ENCODE measurements at places on chromosomes 3 and 15.

DNA sequence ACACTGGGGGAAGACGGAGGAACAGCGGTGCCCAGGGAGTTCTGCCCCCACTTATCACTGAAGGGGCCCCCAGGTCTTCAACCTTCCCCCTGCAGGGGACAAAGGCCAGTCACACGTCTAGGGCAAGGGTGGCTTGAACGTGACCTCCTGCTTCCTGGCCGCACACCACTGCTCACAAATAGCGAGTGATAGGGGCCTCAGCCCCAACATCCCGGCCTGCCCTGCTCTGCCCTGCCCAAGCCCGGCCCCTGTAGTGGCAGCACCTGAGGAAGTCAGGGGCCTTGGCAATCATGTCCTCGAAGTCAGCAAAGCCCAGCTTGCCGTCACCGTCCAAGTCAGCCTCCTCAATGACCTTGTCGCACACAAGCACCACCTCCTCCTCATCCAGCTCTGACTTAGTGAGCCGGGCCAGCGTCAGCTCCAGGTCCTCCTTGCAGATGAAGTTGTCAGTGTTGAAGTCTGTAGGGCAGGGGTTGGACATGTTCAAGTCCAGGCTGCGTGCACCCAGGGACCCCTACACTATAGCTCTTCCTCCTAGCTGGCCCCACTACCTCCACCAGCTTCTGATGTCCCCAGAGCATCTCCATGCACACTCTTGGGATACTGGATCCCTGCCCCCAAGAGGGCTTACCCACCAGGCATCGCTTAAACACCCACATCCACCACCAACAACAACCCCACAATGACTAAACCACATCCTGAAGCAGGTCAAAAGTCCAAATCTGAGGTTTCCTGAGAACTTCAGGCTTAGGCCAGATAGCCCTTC is 13.3 kb downstream of the SH2D7 start:
- peak; percentile 34 for DNase-seq
- H3K27ac ChIP-seq, result peak overlapping the region; percentile 96
- H3K4me3 ChIP-seq, result peak overlapping the region; percentile 42
- H3K36me3 ChIP-seq, result no peaks in the 10 kb centered on the region
- H3K27me3 ChIP-seq, result no peaks in the 10 kb centered on the region

- peak overlapping the region; percentile 98 for H3K4me3 ChIP-seq
- peaks cover 47% of the 10 kb centered on the region for H3K36me3 ChIP-seq
- H3K27me3 ChIP-seq, result no peaks in the 10 kb centered on the region
- H3K27ac ChIP-seq, result peak overlapping the region; percentile 100
These were observed 1.2 kb downstream of the NR2C2 start for GRCh38 chr3:14948609-14949038.

DNA sequence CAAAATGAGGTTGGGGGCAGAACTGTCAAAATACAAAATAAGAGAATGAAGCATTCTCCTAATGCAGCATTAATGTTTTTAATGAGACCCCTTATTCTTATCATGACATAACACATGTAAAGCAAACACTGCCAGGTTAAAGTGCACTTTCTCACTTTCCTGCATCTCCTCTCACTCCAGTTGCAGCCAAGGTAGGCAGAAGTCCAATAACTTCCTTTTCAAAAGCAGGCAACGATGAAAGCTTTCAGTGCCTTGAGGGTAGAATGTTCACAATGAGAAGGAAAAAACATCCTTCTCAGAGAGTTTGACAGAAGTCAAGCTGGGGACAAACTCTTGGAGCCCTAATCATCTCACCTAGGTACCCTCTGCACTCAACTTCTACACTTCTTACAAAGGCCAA is 59.5 kb downstream of the FAIM start:
- H3K27me3 ChIP-seq, result no peaks in the 10 kb centered on the region
- H3K36me3 ChIP-seq, result peaks cover 23% of the 10 kb centered on the region

- H3K36me3 ChIP-seq, result peaks cover 6% of the 10 kb centered on the region
- H3K27ac ChIP-seq, result no peak overlapping the region
- no peak overlapping the region for H3K4me3 ChIP-seq
- H3K27me3 ChIP-seq, result no peaks in the 10 kb centered on the region
These were observed 172.7 kb upstream of the TP63 start for GRCh38 chr3:189458528-189458927.

GRCh38 chr3:4776980-4777581 is 202.2 kb upstream of the BHLHE40 start:
- H3K4me3 ChIP-seq, result no peak overlapping the region
- peak; percentile 8 for DNase-seq
- H3K27me3 ChIP-seq, result no peaks in the 10 kb centered on the region
- H3K36me3 ChIP-seq, result peaks cover 66% of the 10 kb centered on the region
- H3K27ac ChIP-seq, result peak overlapping the region; percentile 60

DNA sequence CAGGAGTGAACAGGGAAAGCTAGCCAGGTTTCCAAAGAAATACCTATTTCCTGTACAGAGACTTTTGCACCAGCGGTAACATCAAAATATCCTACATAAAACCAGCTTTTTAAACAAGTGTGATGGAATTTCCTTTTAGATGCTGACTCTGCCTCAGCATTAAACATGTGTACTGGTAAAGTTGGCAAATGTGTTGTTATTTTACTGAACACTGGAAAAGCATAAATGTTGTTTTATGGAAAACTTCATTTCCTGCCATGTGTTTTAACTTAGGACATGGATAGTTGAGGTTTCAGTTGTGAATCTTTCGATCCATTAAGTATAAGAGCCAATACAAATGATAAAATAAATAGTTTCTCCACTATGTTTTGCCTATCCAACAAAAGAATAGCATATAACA is 15.7 kb downstream of the OXNAD1 start:
- H3K27ac ChIP-seq, result no peak overlapping the region
- peaks cover 23% of the 10 kb centered on the region for H3K4me1 ChIP-seq
- H3K4me3 ChIP-seq, result no peak overlapping the region
- DNase-seq, result no peak
- no peaks in the 10 kb centered on the region for H3K27me3 ChIP-seq

GRCh38 chr3:42189736-42190135 is 76.2 kb downstream of the CCK start:
- no peaks in the 10 kb centered on the region for H3K27me3 ChIP-seq
- no peak for DNase-seq
- H3K36me3 ChIP-seq, result peaks cover 13% of the 10 kb centered on the region

GRCh38 chr3:100609963-100610362 is 562 bp downstream of the ADGRG7 start:
- no peak overlapping the region for H3K27ac ChIP-seq
- no peak for DNase-seq
- peaks cover 13% of the 10 kb centered on the region for H3K27me3 ChIP-seq
- H3K4me3 ChIP-seq, result no peak overlapping the region
- peaks cover 34% of the 10 kb centered on the region for H3K4me1 ChIP-seq

DNA sequence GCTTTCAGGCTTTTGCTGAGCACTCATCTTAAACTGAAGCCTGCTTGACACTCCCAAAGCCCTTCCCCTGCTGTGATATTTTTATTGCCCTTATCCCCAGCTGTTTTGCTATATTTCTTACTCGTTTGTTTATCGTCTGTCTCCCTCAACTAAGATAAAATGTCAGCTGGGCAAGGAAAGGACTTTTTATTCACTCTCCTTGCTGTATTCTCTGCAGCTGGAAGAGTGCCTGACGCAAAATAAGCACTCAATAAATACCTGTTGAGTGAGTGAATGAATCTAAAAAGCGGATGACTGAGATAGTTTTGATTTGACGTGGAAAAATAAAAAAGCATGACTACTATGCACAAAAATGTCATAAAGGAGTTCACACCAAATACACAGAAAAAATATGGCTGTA is 84.8 kb upstream of the POMGNT2 start:
- peaks cover 14% of the 10 kb centered on the region for H3K36me3 ChIP-seq
- H3K27ac ChIP-seq, result no peak overlapping the region
- H3K4me3 ChIP-seq, result no peak overlapping the region
- no peak for DNase-seq

DNA sequence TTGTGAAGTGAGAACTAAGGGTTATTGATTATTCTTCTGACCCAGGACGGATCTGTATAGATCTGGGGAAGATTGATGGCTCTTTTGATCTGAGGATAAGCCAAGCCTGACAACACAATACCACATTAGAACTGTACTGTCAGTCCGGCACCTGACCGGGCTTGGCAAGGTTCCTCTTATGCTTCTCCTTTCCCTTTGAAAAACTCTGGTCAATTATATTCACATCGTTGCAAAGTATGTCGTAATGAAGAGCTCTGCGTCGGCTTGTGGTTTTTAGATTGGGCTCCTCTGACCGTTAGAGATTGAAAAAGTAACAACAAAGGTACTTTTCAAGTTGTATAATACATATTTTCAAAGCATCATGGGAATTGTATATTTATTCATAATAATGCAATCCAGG is 389.8 kb downstream of the NR2F2 start:
- H3K4me1 ChIP-seq, result no peaks in the 10 kb centered on the region
- no peak overlapping the region for H3K27ac ChIP-seq
- no peaks in the 10 kb centered on the region for H3K27me3 ChIP-seq
- no peak for DNase-seq

DNA sequence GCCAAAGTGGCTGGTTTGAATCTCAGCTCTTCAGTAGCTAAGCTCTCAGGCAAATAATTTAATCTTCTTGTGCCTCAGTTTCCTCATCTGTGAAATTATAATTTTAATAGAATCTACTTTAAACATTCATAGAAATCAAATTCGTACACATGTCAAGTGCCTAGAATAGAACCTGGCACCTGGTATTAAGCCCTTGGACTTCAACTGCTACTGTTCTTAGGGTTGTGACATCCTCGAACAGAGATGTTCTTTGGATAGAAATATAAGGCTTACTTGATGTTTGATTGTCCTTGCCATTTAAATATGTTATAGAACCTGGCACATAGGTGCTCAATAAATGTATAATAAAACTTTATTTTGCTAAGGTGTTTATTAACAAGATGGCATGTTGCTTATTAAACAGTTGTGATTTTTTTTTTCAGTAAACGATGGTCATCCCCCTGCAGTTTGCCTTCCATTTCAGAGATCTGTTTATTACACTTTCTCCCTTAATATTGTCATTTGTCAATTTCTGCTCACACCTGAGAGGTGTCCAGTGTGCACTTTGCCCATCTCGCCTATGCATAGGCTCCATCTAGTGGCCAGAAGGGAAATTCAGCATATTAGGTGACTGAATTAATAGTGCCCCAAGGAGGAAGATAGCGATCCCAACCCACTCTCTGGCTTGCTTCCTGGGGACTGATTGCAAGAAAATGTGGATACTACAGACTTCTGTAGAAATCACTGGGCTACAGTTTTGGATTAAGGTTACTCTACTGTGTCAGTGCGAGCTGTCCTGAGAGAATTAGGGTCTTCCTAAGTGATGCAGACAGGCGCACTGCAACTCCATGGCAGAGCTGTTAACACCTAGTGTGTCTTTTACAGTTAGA is 10.7 kb downstream of the IGF1R start:
- peak; percentile 55 for DNase-seq

- no peak overlapping the region for H3K27ac ChIP-seq
- DNase-seq, result peak; percentile 56
- no peaks in the 10 kb centered on the region for H3K36me3 ChIP-seq
- no peak overlapping the region for H3K4me3 ChIP-seq
These were observed 52.3 kb upstream of the CHRNA7 start for GRCh38 chr15:31977812-31978661.

DNA sequence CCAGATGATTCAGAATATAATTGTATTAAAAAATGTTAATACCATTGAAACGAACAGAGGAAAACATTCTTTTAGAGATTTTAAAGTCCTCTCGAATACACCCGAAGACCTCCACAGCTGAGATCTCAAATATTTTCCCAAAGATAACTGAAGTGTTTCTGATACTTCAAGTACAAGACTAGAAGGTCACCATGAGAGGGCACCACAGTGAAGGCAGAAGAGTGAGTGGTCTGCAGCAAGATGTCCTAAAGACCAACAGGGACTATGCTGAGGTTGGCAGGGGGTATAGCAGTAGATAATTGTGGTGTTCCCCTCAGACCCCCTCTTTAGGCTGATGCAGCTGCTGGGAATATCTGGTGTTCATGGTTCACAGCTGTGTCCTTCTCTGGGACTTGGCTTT is 156.5 kb downstream of the PDCD6IP start:
- no peak overlapping the region for H3K4me3 ChIP-seq
- no peaks in the 10 kb centered on the region for H3K27me3 ChIP-seq
- no peak for DNase-seq
- H3K27ac ChIP-seq, result no peak overlapping the region

- H3K36me3 ChIP-seq, result no peaks in the 10 kb centered on the region
- no peak overlapping the region for H3K4me3 ChIP-seq
- H3K27ac ChIP-seq, result no peak overlapping the region
- DNase-seq, result no peak
- peaks cover 58% of the 10 kb centered on the region for H3K27me3 ChIP-seq
- no peaks in the 10 kb centered on the region for H3K4me1 ChIP-seq
These were observed 218.5 kb upstream of the PRICKLE2 start for GRCh38 chr3:64443546-64444381.

DNA sequence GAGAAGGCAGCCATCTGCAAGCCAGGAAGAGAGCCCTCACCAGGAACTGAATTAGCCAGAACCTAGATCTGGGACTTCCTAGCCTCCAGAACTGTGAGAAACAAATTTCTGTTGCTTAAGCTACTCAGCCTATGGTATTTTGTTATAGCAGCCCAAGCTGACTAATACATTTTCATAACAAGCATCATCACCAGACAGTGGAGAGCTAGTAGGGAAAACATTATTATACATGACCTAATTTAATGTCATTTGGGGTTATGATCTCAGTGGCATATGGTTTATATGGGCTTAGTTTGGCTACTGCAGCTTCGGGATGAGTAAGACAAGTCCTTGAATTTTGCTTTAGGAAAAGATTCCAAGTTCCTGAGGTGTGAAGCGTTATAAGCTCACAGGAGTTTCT is 35.6 kb downstream of the LNP1 start:
- no peaks in the 10 kb centered on the region for H3K36me3 ChIP-seq
- DNase-seq, result no peak
- H3K27ac ChIP-seq, result no peak overlapping the region
- H3K4me1 ChIP-seq, result peaks cover 8% of the 10 kb centered on the region
- no peak overlapping the region for H3K4me3 ChIP-seq

DNA sequence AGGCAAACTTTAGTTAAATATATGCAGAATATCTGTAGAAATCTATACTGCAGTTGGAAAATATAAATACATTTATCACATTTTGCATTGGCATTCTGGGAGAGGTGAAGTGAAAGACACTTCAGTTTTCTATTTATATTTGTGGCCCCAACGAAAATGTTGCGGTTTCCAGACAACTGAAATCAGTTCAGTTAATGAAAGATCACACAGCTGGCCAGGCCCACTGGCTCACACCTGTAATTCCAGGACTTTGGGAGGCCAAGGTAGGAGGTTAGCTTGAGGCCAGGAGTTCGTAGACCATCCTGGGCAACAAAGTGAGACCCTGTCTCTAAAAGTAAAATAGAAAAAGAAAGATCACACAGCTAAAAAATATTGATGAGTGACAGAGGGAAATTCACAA is 11.9 kb upstream of the CLASP2 start:
- DNase-seq, result no peak
- no peaks in the 10 kb centered on the region for H3K4me1 ChIP-seq
- H3K27ac ChIP-seq, result no peak overlapping the region
- H3K4me3 ChIP-seq, result no peak overlapping the region
- no peaks in the 10 kb centered on the region for H3K36me3 ChIP-seq
